HepG2 (cell line): ENCODE measurements at places on chromosomes 1 and 21. TPM values are rescaled to one million over a fixed set of nuclear protein-coding genes. Genes with fewer than 3 reads are reported as not detected.

DNA sequence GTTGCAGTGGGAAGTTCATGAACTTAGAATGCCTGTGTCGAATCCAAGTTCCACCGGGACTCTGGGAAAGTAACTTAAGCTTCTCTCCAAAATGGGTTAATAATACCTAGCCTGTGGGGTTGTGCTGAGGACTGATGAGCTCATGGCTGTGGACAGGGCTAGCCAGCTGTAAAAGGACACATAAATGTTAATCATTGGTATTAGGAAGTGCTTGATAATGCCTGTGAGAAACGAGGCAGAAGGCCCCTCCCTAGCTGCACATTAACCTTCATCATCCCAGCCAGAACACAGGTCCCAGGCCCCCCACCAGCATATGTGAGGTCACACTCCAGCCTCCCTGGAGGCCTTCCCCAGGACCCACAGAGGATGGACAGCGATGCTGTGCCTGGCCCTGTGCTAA, 789 bp upstream of the GJB4 start:
- no peaks in the 10 kb centered on the region for H3K36me3 ChIP-seq
- H3K27ac ChIP-seq: no peak overlapping the region
- no peak for DNase-seq

DNA sequence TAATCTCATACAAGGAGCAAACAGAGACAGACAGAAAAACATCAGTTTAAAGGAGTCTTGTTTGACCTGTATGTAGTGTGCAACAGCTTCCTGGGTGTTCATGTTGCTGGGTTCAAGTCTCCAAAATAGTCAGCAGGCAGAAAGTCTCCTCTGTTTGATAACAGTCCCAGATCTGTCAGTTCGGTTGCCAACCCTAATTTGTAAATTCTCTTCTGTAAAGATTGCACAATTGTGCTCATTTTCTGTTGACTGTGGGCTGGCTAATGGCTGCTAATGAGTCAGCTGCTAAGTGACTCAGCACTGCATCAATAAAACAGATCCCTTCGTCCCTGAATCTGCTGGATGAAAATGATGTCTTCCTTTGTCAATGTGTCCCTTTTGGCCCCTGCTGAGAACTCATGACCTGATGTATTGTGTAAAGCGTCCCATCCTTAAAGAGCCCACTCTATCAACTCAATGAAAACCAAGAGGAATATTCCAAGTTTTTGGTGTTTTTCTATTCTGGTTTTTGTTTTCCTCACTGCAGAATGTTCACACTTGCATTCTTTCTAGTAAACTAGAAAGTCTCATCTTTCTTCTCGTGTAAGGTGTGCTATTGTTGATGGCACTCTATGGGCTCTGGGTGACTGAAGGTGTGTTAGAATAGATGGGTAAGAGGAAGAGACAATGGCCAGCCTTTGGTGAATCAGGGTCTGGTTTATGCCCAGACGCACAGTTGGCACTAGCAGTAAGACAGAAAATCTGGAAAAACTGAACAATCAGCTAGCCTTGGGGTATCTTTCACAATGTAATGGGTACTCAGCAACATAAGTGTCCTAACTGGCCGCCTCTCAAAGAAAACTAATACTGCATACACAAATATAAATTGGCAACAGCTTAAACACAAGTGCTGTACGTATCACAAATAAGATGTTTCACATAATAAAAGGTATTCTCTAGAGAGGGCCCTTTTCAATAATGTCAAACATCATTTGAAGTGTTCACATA, 75.1 kb upstream of the SIPA1L2 start:
- H3K4me3 ChIP-seq: no peak overlapping the region
- DNase-seq: peak; percentile 13
- no peaks in the 10 kb centered on the region for H3K4me1 ChIP-seq
- no peak overlapping the region for H3K27ac ChIP-seq
- H3K27me3 ChIP-seq: no peaks in the 10 kb centered on the region
- no peaks in the 10 kb centered on the region for H3K36me3 ChIP-seq

DNA sequence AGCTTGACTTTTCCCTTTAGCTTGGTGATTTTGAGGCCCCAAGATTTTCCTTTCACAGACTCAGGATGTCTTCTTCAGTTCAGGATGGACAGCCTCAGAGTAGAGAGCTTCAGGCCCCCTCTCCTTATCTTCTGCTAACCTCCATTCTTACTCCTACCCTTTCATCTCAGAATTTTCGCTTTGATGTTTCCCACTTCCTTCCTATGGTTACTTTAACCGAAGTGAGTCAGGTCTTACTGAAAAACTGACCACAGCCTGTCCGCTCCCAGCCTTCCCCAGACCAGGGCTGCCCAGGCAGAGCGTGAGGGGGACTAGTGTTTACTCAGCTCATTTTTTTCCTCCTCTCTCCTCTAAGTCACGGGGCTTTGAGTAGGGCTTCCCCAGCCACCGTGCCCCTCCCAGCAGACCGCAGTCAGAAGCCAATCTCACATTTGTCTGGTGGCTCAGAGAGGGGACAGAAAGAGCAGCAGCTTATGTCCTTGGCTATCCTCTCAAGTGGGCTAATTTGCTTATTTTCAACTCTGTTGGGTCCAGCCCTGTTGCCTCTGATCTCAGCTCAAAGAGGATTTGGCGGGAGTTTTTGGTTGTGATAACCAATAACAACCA, 4.2 kb upstream of the IL19 start:
- H3K36me3 ChIP-seq: no peaks in the 10 kb centered on the region
- no peak overlapping the region for H3K4me3 ChIP-seq
- peaks cover 10% of the 10 kb centered on the region; the same call in 1 of the 2 replicates for H3K4me1 ChIP-seq
- H3K27ac ChIP-seq: no peak overlapping the region
- peak; percentile 52 for DNase-seq

DNA sequence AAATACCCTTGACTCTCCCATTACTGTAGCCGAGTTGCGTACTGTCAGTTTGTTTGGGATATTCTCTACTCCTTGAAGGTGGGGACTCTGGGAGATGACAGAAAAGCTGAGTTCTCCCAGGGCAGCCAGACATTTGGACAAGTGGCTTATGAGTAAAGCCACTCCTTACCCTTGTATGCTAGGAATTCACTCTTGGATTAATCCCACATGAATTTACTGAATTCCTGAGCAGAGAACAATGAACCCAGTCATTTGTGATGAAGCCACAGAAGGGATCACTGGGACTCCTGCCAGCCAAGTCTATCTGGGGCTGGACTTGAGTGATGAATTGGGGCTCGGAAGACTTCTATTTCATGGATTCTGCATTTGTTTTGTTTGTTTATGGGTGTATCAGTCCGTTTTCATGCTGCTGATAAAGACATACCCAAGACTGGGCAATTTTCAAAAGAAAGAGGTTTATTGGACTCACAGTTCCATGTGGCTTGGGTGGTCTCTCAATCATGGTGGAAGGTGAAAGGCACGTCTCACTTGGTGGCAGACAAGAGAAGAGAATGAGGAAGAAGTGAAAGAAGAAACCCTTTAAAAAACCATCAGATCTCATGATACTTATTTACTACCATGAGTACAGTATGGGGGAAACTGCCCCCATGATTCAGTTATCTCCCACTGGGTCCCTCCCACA, 25.1 kb downstream of the C1orf116 start:
- H3K27me3 ChIP-seq: no peaks in the 10 kb centered on the region
- no peaks in the 10 kb centered on the region for H3K36me3 ChIP-seq
- H3K4me3 ChIP-seq: no peak overlapping the region
- H3K27ac ChIP-seq: peak overlapping the region; percentile 71
- H3K4me1 ChIP-seq: peaks cover 86% of the 10 kb centered on the region

DNA sequence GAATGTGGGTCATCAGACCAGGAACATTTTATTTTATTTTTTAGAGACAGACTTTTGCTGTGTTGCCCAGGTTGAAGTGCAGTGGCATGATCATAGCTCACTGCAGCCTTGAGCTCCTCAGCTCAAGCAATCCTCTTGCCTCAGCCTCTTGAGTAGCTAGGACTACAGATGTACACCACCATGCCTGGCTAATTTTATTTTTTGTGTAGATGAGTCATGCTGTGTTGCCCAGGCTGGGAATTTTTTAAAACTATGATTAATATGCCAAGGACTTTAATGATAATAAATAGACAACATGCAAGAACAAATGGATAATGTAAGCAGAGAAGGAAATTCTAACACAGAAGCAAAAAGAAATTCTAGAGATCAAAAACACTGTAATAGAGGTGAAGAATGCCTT, 142.4 kb downstream of the AK5 start:
- DNase-seq: no peak
- no peak overlapping the region for H3K27ac ChIP-seq
- H3K4me3 ChIP-seq: no peak overlapping the region
- H3K4me1 ChIP-seq: no peaks in the 10 kb centered on the region

DNA sequence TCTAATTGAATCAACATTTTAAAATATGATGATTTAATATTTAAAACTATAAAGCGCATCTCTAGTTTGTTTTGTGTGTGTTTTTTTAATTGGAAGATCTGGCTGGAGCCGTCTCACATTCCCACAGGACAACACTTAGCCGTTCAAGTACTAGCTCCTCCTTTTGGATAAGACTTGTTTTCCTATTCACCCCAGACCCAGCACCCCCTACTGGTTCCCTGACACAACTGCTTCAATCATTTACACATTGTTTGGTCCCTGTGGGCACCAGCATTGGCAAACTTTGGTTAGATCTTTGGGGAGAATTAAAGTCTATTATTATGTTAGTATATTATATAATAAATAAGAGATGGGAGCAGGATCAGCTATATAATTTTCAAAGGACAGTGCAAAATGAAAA, 34.5 kb downstream of the TYW3 start:
- H3K4me1 ChIP-seq: no peaks in the 10 kb centered on the region
- no peak overlapping the region for H3K27ac ChIP-seq
- no peak overlapping the region for H3K4me3 ChIP-seq

- H3K27me3 ChIP-seq: no peaks in the 10 kb centered on the region
- no peak overlapping the region for H3K27ac ChIP-seq
- no peak overlapping the region for H3K4me3 ChIP-seq
- no peaks in the 10 kb centered on the region for H3K36me3 ChIP-seq
- peaks cover 10% of the 10 kb centered on the region for H3K4me1 ChIP-seq
Observed at GRCh38 chr1:185244015-185244747, 72.9 kb downstream of the IVNS1ABP start.

- H3K27ac ChIP-seq: no peak overlapping the region
- no peak for DNase-seq
- H3K36me3 ChIP-seq: no peaks in the 10 kb centered on the region
- H3K4me1 ChIP-seq: no peaks in the 10 kb centered on the region
- H3K4me3 ChIP-seq: no peak overlapping the region
- peaks cover 15% of the 10 kb centered on the region for H3K27me3 ChIP-seq
Observed at GRCh38 chr1:32897082-32898049, 3.8 kb downstream of the TMEM54 start.

DNA sequence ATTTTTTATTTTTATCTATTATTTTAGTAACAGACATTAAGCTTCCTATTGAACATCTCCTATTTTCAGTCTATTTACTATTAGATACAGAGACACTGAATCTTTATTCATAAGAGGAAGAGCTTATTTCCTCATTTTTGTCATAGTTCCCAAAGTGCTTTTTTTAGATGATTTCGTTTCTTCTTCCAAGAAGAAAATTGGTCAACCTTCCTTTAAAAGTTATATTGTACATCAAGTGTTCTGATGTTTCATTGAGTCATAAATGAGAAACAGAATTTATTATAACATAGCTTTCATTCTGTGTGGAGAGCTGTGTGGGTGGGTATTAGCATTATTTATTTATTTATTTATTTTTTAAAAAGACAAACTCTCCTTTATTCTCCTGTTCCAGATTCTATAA, 50.6 kb upstream of the BACH1 start:
- no peaks in the 10 kb centered on the region for H3K4me1 ChIP-seq
- no peak overlapping the region for H3K27ac ChIP-seq
- no peak overlapping the region for H3K4me3 ChIP-seq
- H3K27me3 ChIP-seq: no peaks in the 10 kb centered on the region
- no peaks in the 10 kb centered on the region for H3K36me3 ChIP-seq
- no peak for DNase-seq

- no peaks in the 10 kb centered on the region for H3K4me1 ChIP-seq
- no peak overlapping the region for H3K4me3 ChIP-seq
- no peak for DNase-seq
Observed at GRCh38 chr21:40371329-40371728, 475.6 kb downstream of the DSCAM start.

- H3K4me1 ChIP-seq: peaks cover 27% of the 10 kb centered on the region
- H3K36me3 ChIP-seq: peaks cover 23% of the 10 kb centered on the region; the same call in 2 of the 3 replicates
- peak overlapping the region; percentile 30 for H3K27ac ChIP-seq
Observed at GRCh38 chr1:16441282-16441665, 750 bp downstream of the NECAP2 start.

- peak; percentile 13 for DNase-seq
- peaks cover 5% of the 10 kb centered on the region; the same call in 1 of the 2 replicates for H3K4me1 ChIP-seq
Observed at GRCh38 chr1:97906567-97907241, 14.1 kb downstream of the DPYD start.

DNA sequence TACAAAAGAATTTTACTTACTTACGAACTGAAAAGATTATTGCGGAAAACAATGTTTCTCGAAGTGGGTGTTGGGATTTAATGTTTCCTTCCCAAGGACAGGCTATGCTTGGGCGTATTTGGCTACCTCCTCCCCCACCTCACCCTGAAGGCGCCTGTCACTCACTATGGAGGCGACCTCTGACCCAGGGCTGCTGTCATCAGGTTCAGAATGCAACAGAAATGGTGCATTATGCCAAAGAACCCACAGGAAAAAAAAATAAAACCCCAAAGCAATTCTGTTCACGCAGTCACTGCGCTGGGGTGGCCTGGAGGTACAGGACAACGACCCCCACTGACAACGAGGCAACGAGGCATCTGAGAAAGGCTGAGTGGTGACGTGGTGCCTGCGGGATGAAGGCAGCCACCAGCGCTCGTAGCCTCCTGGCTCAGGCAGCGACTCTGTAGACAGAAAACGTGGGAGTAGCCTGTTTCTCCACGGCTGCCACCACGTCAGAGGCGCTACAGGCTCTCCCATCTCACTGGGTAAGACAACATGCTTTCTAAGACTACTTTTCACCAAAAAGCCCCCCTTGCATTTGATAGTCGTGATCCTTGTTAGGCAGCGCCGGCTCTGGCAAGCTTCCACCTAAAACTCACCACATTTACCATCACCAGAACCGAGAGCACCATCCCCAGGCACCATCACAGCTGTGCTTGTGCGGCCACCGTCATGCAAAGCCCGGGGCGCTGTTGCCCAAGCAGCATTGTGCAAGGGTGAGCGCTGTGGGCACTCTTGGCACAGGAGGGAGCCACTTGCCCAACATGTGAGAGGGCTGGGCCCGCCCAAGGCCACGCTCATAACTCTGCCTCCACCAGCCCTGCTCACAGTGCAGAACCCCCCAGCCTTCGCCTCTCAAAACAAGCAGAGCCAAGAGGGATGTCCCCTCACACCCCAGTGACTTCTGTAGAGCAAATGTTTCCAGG, 14.3 kb downstream of the NADK start:
- no peak overlapping the region for H3K27ac ChIP-seq
- H3K4me1 ChIP-seq: peaks cover 21% of the 10 kb centered on the region
- no peak for DNase-seq
- no peaks in the 10 kb centered on the region for H3K27me3 ChIP-seq
- H3K4me3 ChIP-seq: no peak overlapping the region

The TTC39A gene
- total RNA-seq: 0.33 and 0.90 TPM in 2 replicates

The LCE3D gene
- not detected in 2 replicates for total RNA-seq

The MPL gene
- total RNA-seq: not detected in 2 replicates

The DCDC2B gene
- not detected in 2 replicates for total RNA-seq

The MTHFR gene
- 5.0 and 8.2 TPM in 2 replicates for total RNA-seq

The AVPR1B gene
- not detected in 2 replicates for total RNA-seq

The RHCE gene
- total RNA-seq: not detected in 2 replicates

The CLDN8 gene
- not detected in 2 replicates for total RNA-seq

The TNFRSF18 gene
- not detected in 2 replicates for total RNA-seq
